MCF 10A (cell line): ENCODE measurements at places on chromosomes 2 and 18. TPM values are rescaled to one million over a fixed set of nuclear protein-coding genes. Genes with fewer than 3 reads are reported as not detected.

DNA sequence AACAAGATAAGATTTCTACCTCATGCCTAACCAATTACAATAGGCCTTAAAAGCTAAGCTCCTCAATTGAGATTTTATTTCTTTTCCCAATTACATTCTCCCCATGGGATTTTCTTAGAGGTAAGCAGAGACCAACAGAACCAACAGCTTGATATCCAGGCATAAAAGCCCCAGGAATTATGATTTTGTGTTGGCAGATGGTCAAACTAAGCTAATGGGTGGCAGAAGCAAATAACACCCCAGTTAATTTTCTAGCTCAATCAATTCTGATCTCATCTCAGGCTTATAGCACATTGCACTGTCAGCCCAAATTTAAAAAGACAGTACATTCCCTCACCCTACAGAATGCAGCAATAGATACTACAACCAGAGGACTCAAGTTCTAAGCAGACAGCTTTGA lies 156.4 kb downstream of the NRXN1 start:
- no peaks in the 10 kb centered on the region for H3K27me3 ChIP-seq
- H3K4me1 ChIP-seq = no peaks in the 10 kb centered on the region
- no peak for DNase-seq
- H3K4me3 ChIP-seq = no peak overlapping the region
- no peaks in the 10 kb centered on the region for H3K36me3 ChIP-seq
- H3K27ac ChIP-seq = no peak overlapping the region

DNA sequence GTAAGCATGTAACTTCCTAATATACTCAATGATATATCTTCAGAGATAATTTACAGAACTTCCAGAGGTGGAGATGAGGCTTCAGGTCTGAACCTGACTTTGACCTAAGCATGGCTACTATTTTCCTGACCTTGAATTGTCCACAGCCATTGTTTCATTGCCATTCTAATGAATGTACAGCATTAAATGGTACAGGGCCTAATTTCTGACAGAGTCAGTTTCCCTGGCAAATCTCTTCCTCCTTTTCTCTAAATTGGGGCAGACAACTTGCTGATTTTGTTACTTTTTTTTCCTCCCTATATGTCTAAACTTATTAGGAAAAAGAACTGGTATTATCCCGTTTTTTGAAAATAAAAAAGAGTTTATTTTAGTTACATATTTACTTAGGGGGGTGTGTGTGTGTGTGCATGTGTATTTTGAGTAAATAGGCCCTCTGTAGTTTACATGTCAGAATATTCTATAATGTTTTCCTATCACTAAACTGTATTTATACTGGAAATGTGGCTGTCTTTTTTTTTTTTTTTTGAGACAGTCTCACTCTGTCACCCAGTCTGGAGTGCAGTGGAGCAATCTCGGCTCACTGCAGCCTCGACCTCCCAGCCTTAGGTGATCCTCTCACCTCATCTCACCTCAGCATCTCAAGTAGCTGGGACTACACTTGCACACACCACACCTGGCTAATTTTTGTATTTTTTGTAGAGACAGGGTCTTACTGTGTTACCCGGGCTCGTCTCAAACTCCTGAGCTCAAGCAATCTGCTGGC lies 43.3 kb upstream of the SCN9A start:
- H3K4me1 ChIP-seq = no peaks in the 10 kb centered on the region
- H3K27ac ChIP-seq = no peak overlapping the region
- H3K36me3 ChIP-seq = no peaks in the 10 kb centered on the region
- peaks cover 14% of the 10 kb centered on the region for H3K27me3 ChIP-seq
- H3K4me3 ChIP-seq = no peak overlapping the region

DNA sequence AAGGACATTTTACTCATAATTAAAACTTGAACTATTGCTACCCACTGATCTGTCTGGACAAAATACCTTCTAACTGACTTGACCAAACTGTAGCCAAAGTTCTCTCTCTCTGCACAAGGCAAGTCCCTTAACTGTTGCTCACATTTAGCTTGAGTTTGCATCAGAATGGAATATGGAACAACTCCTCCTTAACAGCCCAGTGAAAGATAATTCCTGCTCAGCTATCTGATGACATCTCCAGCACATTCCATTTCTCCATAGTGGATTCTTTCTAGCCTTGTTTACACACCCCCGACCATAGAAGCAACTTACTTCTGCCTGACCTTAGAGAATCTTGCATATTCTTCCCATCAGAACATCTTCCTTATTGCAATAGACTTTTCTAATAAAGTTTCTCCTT lies 317.2 kb upstream of the CDH2 start:
- no peaks in the 10 kb centered on the region for H3K36me3 ChIP-seq
- peak overlapping the region; percentile 12 for H3K27ac ChIP-seq
- no peaks in the 10 kb centered on the region for H3K4me1 ChIP-seq
- no peak for DNase-seq

DNA sequence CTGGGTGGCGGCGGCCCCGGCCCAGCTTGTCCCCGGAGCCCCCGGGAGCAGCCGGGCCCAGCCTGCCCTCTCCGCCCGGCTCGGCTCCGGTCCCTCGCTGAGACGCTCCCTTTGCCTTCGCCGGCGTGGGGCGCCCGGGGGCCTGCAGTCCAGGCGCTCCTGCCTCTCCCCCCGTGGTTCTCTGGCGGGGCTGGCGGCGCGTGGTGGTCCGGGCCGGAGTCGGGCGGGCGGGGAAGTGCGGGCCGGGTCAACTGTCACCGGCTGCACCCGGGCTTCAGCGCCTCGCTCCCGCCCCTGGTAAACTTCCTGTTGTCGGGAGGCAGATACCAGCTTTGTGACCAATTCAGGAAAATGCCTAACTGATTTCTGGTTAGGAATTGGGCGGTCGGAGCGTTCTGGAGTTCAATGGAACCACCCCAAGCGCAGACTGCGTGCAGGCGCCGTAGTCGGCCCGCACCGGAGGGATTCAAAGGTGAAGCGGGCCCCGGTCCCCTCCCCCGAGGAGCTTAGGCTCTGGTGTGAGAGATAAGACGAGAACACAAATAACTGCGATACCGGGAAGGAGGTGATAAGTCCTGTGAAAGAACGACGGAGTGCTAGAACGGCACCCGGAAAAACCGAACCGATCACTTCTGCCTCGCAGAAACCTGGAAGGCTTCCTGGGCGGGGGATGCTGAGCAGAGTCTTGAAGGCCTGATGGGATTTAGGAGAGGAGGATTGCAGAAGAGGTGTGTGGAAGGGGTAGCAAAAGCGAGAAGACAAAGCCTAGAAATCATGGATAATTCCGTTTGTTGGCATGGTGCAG lies 891 bp downstream of the CAB39 start:
- DNase-seq = peak; percentile 62
- H3K4me1 ChIP-seq = peaks cover 30% of the 10 kb centered on the region
- peak overlapping the region; percentile 81 for H3K27ac ChIP-seq
- H3K27me3 ChIP-seq = no peaks in the 10 kb centered on the region
- H3K4me3 ChIP-seq = peak overlapping the region; percentile 82

DNA sequence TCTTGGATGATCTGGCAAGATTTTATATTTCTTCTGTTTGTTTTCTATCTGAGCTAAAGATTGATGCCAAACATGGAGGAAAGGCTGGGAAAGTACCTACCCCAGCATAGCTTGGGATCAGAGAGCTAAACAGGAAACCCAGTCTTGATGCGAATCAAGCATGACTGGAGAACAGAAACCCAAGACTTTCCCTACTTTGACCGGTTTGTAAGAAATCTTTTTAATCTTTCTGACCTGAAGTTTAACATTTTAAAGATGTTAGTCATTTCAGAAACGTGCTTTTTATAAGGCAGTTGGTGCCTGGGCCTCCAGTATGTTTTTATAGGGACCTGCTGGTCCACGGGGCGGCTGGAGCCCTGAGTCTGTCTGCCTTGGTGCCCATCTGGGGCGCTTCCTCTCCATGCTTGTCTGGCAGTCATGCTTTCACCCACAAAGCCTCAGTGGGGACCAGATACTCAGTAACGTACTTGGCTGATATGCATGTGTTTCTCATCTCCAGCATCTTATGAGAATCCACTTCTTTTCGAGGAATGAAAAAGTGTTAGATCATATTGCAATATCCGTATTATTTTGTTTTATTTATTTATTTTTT lies 266.5 kb downstream of the PTGR3 start:
- no peaks in the 10 kb centered on the region for H3K27me3 ChIP-seq
- no peaks in the 10 kb centered on the region for H3K4me1 ChIP-seq
- H3K4me3 ChIP-seq = no peak overlapping the region
- no peak overlapping the region for H3K27ac ChIP-seq
- DNase-seq = no peak

EPC2 gene
- total RNA-seq = 25.6 and 33.4 TPM in 2 replicates

DNA sequence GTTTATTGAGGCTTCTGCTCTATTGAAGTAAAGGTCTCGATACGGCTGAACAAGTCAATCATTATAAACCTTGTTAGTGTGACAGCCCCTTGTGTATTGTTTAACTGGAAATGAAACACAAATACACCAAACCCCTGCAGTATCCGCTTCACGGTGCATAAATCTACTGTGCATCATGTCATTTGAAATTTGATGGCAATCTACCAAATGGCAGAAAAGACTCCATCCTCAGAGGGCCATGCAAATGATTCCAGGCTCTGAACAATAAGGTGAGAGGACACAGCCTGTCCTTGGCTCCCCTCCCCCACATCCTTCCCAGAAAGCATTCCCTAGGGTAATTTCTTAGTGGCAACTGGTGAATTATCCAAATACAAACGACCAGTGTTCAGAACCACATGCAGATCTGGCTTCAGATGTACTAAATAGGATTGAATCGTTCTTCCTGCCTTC lies 80.6 kb downstream of the ADCYAP1 start:
- no peaks in the 10 kb centered on the region for H3K36me3 ChIP-seq
- no peak overlapping the region for H3K4me3 ChIP-seq
- H3K4me1 ChIP-seq = no peaks in the 10 kb centered on the region
- no peak for DNase-seq
